ENCODE measurements at places on chromosomes 13 and 19.

- no peak for DNase-seq
Measured at GRCh38 chr13:97440598-97441170, 6.7 kb downstream of the RAP2A start.

- no peak for DNase-seq
Measured at GRCh38 chr13:29438769-29439168, 156.7 kb downstream of the SLC7A1 start.

DNA sequence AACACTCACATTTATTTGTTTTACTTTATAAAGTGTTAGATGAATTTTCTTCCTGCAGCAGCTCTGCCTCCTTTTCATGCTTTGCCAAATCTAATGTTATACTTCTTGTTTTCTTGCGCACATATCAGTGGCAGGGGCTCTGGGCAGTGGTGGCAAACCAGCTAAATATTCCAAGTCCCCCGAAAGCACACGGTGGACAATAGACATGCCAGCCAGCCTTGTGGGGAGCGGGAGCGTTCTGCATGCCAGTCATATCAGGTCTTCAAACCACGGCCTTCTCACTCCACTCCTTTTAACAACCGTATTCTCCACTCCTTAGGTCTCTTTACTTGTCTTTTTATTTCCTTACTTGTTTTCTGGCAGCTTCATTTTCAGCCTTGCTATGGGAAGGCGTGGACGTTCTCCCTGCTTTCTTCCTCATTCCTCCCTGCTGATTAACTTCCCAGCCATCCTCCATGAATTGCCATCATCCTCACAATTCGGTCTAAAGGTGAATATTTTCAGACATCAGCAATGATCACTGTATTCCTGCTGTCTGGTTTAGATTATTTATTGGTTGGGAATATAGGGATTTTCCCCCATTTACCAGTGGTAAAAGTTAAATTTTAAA is 77.1 kb upstream of the WASF3 start:
- no peak for DNase-seq

- no peak for DNase-seq
Measured at GRCh38 chr19:1630012-1630411, 22.4 kb downstream of the TCF3 start.

DNA sequence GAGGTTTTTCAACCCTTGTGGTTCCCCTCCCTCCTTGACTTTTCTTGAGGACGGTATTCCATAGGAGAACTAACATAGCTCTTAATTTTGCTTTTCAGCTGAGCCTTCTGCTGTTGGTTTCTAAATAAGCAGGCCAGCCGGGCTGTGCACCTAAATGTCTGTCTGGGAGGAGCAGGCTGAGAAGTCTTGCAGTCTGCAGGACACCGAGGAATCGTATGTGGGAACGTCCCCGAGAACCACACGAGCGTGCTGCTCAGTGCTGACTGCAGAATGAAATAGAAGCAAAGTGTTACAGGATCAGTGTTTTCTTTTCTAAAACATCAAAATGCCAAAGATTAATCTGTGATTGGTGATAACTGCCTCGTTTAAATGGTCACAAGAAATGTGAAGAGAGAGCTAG is 69.9 kb downstream of the COG3 start:
- no peak for DNase-seq

DNA sequence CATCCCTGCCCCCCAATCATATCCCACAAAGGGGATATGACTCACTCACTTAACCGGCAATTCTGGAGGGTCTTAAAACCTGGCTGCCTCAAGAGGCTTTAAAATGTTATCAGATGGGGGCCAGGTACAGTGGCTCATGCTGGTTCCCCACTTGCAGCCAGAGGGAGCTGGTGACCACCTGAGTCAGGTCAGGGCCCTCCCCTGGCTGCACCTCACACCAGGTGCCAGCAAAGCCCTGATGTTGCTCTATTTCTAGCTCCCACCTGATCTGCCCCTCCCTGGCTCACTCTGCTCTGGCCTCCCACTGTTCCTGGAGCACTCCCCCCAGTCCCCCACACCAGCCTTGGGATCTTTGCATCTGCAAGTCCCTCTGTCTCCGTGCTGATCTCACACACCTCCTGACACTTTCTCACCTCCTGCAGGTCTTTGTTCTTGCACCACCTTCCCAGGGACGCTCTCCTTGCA is 14.2 kb downstream of the HPN start:
- no peak for DNase-seq

DNA sequence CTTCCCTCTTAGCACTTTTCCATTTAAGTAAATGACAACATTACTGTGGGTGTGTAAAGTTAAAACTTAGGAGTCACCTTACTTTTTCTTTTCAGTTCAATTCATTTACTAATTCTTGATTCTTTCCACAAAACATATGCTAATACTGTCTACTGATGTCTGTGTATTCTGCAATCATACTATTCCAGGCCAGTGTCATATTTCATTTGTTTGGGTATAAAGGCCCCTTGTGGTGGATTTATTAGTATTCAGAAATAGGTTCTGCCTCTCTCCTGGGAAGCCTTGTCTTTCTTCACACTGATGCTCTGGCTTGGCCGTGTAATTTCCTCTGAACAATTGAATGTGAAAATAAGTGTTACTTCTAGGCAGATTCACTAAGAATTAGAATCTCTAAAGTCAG is 621.9 kb upstream of the SPRY2 start:
- DNase-seq, result no peak

DNA sequence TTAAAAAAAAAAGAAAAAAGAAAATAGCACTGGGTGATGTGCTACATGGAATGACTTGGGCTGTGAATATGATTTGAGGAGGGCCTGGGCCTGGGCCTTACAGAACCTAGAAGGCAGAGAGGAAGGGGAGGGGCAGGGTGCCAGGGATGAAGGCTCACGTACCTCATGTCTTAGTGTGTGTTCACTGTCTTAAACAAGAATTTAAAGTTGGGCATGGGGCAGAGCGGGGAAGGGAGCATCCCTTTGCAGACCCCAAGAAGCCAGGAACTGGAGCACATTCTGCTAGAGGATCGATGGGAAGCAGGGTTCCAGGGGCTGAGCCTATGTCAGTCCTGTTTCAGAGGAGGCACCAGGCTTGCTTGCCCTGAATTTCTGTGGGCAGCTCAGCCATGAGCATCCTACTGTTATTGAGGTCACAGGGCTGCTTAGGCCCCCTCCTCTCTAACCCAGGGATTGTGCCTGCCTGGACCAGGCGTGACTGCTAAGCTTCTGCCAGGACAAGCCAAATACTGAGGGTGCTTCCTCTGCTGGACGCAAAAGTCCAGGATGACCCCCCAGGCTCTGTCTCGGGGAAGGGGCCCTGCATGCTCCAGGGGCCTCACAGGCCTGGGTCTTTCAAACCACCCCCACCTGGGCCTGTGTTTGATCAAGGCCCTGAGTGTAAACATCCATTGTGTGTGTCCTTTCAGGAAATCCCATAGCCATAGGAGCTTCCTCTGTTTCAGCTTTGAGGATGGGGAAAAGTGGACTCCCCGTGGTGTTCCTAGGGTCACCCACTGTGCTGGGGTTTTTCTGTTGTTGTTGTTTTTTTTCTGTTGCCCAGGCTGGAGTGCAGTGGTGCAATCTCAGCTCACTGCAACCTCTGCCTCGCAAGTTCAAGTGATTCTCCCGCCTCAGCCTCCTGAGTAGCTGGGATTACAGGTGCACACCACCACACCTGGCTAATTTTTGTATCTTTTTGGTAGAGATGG is 4.8 kb downstream of the LSR start:
- DNase-seq, result no peak

DNA sequence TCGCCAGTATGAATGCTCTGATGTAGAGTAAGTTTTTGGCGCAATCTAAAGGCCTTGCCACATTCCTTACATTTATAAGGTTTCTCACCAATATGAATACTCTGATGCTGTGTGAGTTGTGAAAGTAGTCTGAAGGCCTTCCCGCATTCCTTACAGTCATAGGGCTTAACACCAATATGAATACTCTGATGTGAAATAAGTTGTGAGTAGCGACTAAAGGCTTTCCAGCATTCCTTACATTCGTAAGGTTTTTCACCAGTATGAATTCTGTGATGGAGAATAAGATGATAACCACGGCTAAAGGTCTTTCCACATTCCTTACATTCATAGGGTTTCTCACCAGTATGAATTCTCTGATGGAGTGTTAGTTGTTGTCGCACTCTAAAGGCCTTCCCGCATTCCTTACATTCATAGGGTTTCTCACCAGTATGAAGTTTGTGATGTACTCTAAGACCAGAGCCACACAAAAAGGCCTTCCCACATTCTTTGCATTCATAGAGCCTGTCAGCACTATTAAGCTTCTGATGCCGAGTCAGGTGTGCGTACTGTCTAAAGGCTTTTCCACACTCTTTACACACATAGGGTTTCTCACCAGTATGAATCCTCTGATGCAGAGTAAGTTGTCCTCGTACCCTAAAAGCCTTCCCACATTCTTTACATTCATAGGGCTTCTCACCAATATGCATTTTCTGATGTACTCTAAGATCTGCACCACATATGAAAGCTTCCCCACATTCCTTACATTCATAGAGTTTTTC is 14.1 kb upstream of the ZFP14 start:
- DNase-seq, result no peak

- peak; percentile 26 for DNase-seq
Measured at GRCh38 chr13:65926750-65927171, 1303.4 kb downstream of the PCDH9 start.

GRCh38 chr13:74158028-74158427 is 23.8 kb upstream of the KLF12 start:
- no peak for DNase-seq

Measured in pons (tissue), 1 donor.